Cortex of kidney (tissue), 1 donor: ENCODE measurements at places on chromosomes 12 and 14.

DNA sequence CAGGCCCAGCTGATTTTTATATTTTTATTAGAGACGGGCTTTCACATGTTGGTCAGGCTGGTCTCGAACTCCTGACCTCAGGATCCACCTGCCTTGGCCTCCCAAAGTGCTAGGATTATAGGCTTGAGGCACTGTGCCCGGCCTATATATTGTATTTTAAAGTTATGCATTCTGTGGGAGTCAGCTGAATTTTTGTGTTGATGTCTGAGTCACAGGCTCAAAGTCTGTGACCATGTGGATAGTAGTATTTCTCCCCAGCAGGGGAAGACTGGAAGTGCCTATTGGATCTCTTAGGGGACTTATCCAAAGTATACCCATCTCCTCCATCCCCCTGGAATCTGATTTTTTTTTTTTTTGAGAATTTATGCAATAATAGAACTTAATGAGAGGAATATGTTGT, 43.8 kb upstream of the ATF1 start:
- no peak for DNase-seq

- DNase-seq = no peak
Observed at GRCh38 chr14:59406454-59407245, 58.5 kb downstream of the GPR135 start.

DNA sequence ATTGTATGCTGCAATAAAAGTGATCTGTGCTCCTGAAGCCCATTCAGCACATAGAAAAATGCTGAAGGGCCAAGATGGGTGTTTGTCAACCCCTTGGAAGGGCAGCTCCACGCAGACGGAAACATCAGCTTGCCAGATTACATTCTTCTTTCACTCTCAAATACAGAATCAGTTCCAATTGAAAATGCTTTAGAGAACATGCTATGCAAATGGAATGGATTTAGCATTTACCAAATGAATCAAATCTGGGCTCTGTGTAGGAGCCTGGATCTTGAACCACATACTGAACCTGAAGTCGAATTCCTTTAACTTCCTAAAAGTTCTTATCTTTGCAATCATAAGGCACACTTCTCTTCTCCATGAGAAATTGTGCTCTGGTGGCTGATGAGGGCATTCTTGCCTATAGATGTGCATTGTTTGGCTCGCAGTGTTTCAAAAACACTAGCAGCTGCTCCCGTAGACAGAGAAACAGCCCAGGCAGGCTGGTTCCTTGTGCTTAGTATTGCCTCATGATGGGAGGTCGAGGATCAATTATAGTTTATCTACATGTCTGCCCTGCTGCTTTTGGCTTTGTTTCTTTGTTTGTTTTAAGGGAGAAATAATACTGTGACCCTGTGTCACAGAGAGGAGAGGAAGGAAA, 489.8 kb upstream of the FLRT2 start:
- no peak for DNase-seq

GRCh38 chr14:68632054-68632895, 160.6 kb downstream of the ZFP36L1 start:
- DNase-seq = no peak

DNA sequence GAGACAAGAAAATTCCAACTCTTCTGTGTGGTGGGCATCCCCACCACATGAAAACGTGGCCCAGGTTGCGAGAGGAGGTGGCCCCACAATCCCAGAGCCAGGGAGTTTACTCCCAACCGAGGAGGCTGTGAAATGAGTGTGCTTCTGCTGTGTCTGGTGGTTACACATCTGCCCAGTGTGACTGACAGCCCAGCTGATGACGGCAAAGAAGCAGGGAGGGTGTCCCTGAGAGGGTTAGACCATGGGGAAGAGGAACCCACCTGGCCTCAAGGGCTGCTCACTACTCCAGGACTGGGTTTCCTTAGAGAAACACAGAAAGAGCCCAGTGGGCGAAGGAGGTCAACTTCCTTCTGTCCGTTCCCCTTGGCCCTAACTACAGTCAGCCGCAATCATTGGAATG, 24.6 kb downstream of the ZFP36L1 start:
- no peak for DNase-seq

GRCh38 chr12:112734859-112735695, 56.5 kb upstream of the RPH3A start:
- DNase-seq = no peak

DNA sequence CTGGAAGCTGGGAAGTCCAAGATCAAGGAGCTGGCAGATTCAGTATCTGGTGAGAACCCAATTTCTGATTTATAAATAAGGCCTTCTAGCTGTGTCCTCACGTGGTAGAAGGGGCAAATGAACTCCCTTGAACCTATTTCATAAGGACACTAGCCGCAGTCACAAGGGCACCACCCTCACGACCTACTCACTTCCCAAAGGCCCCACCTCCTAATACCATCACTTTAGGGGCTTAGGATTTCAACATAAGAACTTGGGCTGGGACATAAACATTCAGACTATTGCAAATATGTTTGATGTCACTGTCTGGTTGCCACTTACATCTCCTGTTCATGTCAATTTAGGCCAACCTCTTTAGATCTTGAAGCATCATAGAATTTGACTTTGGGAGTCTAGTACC, 10.8 kb upstream of the CNIH1 start:
- no peak for DNase-seq

DNA sequence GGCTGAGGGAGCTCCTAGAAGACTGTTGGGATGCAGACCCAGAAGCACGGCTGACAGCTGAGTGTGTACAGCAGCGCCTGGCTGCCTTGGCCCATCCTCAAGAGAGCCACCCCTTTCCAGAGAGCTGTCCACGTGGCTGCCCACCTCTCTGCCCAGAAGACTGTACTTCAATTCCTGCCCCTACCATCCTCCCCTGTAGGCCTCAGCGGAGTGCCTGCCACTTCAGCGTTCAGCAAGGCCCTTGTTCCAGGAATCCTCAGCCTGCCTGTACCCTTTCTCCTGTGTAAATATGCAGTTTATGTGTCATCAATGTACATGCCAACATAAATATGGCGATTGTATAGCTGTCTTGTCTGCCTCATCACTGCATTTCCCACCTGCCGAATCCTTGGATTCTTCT, 7.5 kb downstream of the AMHR2 start:
- no peak for DNase-seq

DNA sequence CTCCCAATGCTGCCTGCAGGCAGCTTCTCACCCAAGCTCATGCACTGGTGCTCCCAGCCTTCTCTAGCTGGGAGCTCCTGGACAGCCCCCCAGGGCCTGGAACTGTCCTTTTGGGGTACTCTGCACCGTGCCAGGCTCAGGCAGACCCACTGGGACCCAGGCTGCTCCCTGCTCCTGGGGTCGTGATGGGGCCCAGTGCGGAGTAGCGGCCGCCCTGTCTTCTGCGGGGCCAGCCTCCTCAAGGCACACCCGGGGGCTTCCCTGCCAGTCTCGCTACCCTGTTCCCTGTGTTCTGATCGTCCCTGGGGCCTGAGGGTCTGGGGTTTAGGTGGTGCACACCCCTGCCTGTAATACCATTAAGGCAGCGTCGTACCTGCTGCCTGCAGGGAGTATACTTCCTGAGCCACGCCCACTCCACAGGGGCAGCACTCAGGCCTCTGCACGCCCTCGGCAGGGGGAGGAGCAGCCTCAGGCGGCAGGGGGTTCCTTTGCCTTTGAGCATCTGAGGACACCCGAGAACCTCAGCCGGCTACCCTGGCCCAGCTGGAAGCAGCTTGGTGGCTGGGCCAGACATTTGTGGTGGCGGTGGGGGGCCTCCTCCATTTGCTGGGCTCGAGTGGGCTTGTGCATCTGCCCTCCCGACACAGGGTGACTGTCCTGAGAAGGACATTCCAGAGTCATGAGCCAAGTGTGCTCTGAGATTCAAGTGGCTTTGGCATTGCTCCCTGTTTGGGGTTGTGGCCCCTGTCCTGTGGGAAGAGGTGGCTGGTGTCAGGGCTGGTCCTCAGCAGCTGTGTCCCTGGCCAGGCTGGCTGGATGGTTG, 9.2 kb upstream of the CRIP2 start:
- no peak for DNase-seq

DNA sequence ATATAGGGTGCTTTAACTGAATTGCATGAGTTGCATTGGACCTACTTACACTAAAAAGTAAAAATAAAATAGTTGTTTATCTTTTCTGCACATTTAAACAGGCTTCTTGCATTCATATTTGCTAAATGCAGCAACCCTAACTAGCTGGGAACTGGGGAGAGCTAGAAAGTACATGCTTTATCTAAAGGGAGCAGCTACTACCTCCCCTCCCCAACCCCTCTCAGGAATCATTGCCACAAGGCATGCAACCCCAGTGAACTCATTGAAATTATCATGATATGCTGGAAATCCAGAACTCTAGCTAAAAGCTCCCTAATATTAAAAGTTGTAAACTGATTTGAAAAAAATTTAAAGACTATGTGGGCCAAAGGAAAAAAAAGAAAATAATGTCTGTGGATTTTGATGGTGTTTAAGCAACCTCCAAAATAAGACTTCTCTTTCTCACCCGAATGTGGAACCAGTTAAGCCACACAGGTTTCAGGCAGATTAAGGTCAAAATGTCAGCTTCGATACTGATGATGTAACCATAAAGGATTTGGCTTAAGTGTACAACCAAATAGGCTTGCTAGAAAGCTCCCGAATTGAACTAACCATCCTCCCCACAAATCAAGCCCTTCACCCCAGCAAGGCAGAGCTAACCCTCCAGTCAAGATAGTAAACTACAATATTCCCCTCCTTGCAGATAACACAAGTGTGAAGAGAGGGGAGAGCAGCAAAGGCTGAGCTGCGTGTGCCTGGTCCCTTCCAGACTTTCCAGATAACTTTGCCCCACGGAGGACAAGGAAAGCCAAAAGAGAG, 13.8 kb upstream of the POC1B start:
- DNase-seq = no peak

- DNase-seq = no peak
Observed at GRCh38 chr14:76002383-76002782, 16.8 kb downstream of the IFT43 start.

DNA sequence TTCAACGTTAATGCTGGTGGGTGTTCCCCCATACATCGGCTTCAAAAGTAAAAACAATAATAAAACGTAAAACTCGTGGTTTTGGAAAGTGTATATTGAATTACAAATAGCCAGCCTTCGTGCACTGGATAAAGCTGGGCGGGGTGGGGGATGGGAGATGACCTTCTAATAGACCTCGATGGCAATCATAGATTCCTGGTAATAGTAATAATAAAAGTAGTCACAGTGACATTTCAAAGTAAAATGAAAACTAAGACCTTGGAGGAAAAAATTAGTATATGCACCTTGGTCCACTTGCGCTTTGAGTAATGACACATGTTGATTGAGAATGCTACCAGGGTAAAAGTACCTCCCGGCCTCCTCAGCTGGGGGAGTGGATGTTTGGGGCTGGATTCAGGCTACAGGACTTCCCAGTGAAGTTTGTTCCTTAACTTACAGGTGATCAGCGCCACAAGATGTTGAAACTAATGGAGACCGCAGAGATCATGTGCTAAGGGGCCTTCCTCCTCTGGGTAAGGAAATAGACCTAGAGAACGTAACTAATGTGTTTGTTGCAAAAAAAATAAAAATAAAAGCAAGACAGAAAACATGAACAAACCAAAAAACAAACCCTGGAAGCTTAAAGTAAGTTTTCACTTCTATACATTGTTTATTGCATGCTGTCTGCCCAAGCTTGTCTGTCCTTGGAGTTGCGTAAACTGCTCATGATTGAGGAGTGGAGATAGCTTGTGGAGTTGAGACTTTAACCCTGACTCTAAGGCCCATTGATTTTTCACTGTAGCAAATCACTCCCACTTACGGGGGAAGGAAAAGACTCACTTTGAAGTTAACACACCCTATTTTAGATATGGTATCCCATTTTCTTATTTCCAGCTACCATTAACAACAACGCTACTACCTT, 907 bp upstream of the LRIG3 start:
- DNase-seq = no peak

DNA sequence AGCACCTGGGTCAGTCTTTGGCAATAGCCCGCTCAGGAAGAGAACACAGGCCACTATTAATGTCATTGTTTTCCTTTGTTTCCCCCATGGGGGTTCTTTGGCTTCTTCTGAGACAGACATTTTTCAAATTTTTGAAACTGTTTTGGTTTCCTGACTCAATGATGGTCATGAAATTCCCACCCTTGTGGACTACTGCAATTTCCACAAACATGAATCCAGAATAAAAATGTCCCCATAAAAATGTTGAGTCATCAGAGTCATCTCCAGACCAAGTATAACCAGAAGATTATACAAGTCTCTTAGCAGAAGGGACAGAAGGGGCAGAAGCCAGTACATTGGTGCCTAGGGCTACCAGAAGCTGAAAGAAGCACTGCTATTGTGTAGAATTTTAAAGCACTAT, 29.1 kb downstream of the SLCO1A2 start:
- no peak for DNase-seq

- no peak for DNase-seq
Observed at GRCh38 chr12:1917172-1918070, 1.0 kb downstream of the CACNA2D4 start.

DNA sequence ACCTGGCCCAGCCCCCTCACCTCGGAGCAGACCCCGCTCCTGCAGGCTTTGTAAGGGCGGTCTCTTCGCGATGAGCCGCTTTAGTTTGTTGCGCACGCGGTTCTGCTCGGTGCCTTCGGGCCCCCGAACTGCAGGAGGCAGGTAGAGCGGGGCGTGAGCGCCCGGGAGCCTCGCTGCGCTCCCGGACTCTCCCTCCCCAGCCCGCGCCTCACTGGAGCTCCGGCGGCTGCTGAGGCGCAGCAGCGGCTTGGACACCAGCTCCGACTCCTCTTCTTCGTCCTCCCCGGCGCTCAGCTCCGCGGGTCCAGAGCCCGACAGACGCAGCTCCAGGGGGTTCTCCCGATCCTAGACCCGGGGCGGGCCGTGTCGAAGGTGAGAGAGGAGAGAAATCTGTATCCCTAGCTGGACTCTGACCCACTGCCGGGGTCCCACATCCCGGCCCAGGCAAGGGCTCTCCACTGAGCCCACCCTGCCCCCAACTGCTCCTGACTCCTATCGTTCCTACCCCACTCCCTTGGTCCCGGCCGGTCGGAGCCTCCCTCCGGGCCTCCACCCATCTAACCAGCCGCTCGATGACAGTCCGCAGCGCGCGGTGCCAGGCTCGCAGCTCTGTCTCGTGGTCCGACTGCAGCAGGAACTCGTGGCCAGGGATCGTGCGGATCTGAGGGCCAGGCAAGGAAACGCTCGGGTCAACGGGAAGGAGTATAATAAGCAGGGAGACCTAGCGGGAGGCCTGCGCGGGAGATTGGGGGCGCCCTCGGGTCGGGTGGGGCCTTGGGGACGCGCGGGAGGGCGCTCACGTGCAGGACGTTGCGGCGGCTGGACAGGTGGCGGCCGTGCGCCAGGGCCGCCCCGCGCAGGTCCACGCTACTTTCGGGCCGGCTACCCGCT, 4.2 kb downstream of the ARHGAP9 start:
- no peak for DNase-seq

DNA sequence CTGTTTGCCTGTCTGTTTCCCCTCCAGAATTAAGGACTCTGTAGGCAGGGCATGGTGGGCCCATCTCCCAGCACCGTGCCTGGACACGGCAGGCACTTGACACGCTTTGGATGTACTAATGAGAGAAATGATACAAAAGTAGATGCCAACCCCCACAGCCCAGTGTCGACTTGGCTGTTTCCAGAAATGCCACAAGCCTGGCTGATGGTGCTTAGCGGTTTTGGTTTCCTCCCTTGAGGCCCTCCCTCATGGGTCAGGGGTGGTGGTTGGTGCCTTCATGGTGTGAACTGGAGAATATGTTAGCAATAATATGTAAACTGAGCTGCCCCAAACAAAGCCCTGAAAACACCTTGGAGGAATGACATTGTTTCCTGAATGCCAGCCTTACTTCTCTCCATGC, 55.5 kb upstream of the ESRRB start:
- no peak for DNase-seq

GRCh38 chr12:34335819-34336262, 313.5 kb downstream of the ALG10 start:
- no peak for DNase-seq
